Activated T-cell treated with anti-CD3 and anti-CD28 coated beads, Interleukin-2, amount 50 U/mL, for 72 hours (primary cell): ENCODE measurements at places on chromosomes 12 and 14.

- no peak for DNase-seq
These were observed 12.2 kb upstream of the NID2 start for GRCh38 chr14:52080808-52081755.

- DNase-seq: no peak
These were observed 100.7 kb downstream of the ELK3 start for GRCh38 chr12:96294831-96295230.

DNA sequence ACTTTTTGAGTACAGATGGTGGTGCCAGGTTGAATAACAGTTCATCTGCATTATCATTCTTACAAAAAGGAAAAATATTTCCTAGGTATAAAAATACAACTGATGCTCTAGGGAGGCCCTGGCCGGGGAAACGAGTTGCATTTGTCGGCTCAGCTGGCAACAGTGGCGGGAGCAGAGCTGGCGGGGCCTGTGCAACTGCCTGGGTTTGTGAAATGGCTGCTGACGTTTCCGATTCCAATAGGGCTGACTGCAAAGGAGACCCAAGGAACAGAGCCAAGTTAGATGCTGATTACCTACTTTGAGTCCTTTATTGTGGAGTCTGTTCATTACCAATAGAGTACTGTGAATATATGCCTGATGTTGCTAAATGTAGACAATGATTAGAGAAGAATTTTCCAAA, 25.8 kb upstream of the PHLDA1 start:
- DNase-seq: no peak

GRCh38 chr12:52792185-52793029, 3.5 kb downstream of the KRT3 start:
- DNase-seq: no peak
